Fibroblast of skin of left biceps (primary cell): ENCODE measurements at places on chromosomes 6 and 20.

DNA sequence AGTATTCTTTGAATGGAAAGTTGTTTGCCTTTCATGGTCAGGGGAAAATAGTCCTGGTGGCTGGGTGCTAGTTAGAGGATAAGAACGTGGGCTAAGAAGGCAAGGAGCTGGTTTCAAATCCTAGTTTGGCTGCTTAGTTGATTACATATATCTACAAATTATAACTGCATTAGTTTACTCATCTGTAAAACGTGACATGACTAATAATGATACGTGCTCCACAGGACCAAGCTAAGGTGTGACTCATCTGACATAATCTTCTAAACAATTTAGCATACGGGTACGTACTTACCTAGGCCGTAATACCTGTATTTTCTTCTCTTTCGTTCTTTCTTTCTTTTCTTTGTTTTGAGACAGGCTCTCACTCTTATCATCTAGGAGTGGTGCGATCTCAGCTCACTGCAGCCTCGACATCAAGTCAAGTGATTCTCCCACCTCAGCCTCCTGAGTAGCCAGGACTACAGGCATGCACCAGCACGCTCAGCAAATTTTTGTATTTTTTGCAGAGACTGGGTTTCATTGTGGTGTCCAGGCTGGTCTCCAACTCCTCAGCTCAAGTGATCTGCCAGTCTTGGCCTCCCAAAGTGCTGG lies 1274.2 kb upstream of the GJE1 start:
- no peak for DNase-seq

DNA sequence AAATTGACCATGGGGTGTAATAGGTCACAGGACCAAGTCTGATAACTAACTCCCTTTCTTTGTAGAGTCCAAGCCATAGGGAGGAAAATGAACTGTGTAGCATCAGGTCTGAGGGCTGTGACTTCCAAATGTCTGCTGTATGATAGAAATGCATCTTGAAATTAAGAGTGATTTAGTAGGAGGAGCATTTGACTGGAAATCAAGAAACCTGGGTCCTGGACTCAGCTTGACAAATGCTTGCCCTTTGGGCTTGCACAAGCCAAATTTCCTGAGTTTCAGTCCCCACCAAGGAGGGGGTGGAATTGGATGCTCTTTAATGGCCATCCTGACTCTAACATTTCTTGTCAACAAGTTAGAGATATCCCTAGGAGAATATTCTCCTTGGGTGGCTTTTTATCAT lies 187.0 kb downstream of the PDE7B start:
- DNase-seq: no peak

DNA sequence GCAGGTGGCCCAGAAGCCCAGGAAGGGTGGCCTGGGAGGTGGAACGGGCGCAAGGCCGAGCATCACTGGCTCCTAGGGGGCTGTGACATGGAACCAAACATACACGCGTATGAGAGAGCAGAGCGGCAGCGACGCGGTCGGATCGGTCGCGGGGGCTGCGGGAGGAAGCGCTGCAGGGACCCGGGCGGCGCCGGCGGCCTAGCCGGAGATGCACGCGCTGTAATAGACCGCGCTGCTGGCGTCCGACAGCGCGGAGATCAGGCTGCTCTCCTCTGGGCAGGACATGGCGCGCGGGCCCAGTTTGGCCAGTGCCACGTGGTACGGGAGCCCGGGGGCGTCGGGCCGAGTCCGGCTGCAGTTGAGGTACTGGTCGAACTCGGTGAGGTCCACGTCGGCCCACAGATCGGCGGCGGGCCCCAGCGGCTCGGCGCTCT lies 1.5 kb downstream of the SOX18 start:
- no peak for DNase-seq

DNA sequence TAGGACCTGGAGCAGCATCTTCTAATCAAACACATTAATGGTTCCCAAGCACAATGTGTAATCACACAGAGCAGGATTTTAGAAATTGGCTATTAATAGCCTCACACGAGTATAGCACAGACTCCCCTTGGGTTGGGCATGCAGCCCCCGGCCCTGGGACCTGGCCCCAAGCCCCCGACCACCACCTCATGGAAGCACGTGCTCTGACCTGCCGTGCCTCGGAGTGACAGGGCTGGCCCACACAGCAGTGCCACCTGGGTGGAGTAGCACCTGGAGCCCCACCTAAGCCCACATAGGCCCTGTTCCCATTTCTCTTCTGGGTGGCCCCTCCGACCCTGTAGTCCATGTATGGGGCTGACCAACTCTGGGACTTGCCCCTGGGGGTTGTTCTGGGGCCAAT lies 171.8 kb downstream of the TTLL2 start:
- DNase-seq: no peak

DNA sequence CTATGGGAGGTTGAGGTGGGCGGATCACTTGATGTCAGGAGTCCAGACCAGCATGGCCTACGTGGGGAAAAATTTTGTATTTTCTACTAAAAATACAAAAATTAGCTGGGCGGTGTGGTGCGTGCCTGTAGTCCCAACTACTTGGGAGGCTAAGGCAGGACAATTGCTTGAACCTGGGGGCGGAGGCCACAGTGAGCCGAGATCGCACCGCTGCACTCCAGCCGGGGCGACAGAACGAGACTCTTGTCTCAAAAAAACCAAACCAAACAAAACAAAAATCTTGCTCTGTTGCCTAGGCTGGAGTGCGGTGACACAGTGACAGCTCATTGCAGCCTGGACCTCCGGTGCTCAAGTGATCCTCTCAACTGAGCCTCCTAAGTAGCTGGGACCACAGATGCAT lies 16.2 kb downstream of the OR2W1 start:
- no peak for DNase-seq

GRCh38 chr6:16519265-16520242 lies 241.7 kb downstream of the ATXN1 start:
- DNase-seq: no peak
